ENCODE measurements at places on chromosomes 6 and 20.

- no peak for DNase-seq
These were observed 105.9 kb upstream of the PDE10A start for GRCh38 chr6:165768961-165769360.

GRCh38 chr20:11378252-11378651 is 539.4 kb upstream of the BTBD3 start:
- DNase-seq, result peak; percentile 15

- no peak for DNase-seq
These were observed 161.2 kb downstream of the KLHL32 start for GRCh38 chr6:97085772-97086171.

DNA sequence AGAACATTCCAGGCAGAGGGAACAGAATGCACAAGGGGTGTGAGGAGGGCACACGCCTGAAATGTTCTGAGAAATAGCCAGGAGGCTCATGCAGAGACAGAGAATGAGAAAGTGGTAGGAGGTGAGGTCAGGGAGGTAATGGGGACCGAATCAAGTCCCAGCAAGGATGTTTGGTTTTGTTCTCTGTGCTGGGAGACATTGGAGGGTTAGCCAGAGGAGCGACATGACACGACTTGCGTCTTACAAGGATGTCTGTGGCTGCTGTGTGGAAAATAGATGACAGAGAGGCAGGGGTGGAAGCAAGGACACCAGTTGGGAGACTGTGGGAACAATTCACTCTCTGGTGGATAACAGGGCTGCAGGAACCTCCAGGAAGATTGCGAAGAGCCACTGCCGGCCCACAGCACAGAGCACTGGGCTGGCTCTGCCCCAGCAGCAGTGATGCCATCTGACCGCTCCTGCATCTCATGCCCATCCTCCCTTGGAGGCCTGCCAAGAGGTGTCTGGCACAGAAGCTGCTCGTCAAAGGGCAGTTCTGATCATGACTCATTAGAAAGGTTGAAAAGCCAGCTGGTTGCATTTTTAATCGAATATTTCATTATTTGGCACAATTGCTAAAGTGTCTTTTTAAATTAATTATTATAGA is 57.7 kb upstream of the CD83 start:
- DNase-seq, result no peak

- DNase-seq, result no peak
These were observed 906 bp downstream of the ABCF1 start for GRCh38 chr6:30572148-30572547.

DNA sequence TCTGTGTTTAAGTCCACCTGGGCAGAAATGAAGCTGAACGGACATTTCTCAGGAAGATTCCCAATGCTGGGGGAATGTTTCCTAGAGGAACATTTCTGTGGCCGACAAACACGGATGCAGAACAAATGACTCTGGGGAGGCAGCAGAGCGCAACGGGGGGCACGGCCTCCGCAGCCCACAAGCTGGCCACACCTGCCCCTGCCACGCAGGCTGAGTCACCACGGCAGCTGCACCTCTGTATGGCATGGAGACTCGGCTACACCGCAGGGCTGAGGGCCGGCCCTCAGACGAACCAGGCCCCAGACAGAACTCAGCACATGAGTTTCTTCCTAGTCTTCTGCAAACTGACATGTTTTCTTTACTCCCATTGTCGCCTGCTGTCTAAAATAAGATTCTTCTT is 10.0 kb upstream of the PRR18 start:
- DNase-seq, result peak; percentile 44

GRCh38 chr6:87723170-87724078 is 21.4 kb upstream of the AKIRIN2 start:
- peak; percentile 75 for DNase-seq

GRCh38 chr6:96301781-96302180 is 219.8 kb upstream of the UFL1 start:
- no peak for DNase-seq

- DNase-seq, result no peak
These were observed 117.0 kb upstream of the MYL9 start for GRCh38 chr20:36424314-36424713.

DNA sequence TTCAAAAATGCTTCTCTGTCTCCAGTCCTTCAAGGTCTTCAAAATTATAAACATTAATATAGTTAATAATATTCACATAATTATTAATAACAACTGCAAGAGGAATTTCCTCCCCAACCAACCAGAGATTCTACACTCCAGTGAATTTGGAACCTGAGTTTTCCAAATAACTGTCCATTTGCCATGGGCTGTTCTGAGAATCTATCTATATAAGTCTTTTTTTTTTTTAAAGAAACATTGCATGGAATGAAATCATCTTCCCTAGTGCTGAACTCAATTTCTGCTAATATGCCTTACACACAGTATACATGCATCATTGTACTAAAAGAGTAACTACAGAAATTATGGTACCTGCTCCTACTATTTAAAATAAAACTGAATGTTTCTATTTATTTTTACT is 113.9 kb downstream of the SLC22A3 start:
- DNase-seq, result no peak

DNA sequence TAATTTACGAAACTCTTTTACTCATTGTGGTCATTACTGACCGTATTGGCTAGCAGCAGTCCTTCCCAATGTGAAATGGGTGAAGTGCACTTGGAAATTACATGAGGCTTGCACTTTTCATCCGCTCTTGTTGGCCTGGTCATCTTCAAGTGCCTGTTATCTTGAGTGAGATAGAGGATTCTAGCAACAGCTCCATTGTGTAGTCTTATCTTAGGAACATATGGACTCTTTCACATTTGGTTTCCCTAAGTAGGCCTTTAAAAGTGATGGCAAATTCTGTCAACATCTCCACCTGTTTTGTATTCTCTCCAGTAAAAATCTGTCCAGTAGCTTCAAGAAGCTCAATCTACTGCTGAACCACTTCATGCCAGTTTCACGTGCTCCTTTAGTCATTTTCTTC is 114.8 kb upstream of the MARCKS start:
- no peak for DNase-seq

- DNase-seq, result no peak
These were observed 509.3 kb upstream of the MAN1A1 start for GRCh38 chr6:119858901-119859300.

DNA sequence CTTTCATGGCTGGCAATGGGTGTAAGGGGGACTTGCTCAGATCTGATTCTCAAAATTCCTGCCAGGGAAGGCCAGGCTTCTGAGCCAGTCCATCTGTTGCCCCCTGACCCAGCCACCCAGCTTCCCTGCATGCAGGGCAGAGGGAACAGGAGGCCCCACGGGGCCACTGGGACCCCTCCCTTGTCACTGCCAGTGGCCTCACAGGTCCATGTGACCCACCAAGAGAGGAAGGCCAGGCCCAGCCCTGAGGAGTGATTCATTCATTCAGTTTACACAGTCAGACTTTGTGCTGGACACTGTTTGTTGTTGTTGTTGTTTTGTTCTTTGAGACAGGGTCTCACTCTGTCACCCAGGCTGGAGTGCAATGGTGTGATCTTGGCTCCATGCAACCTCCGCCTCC is 39.5 kb downstream of the UBE2V1 start:
- DNase-seq, result no peak
